ENCODE measurements at places on chromosomes 1 and 21. TPM values are rescaled to one million over a fixed set of nuclear protein-coding genes. Genes with fewer than 3 reads are reported as not detected.

- peak overlapping the region; percentile 70 for H3K4me3 ChIP-seq
- DNase-seq: no peak
- H3K36me3 ChIP-seq: peaks cover 6% of the 10 kb centered on the region
- H3K4me1 ChIP-seq: peaks cover 23% of the 10 kb centered on the region
- H3K27me3 ChIP-seq: peaks cover 58% of the 10 kb centered on the region
Measured at GRCh38 chr1:33455539-33456501, 16.6 kb upstream of the ZSCAN20 start.

The KRTAP19-1 gene
- not detected for total RNA-seq

DNA sequence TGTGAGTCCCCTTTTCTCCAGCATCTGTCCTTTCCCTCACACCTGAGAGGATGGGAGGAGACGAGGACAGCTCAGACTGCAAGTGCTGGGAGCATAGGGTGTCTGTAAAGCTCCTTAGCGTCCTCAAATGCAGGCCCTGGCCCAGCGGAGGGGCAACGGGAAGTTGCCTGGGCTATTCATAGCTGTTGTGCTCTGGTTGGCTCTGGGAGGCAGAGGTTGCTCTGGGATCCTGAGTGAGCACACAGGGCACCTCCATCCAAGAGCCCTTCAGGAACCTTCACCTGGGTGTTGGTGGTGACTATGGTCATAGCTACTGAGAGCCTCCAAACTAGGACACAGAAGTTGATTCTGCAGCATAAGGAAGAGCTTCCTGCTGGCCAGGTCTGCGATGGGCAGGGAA, 2.6 kb downstream of the PADI1 start:
- H3K27me3 ChIP-seq: peaks cover 59% of the 10 kb centered on the region
- H3K36me3 ChIP-seq: peaks cover 2% of the 10 kb centered on the region
- peaks cover 43% of the 10 kb centered on the region for H3K4me1 ChIP-seq
- no peak for DNase-seq
- H3K4me3 ChIP-seq: peak overlapping the region; percentile 2
- H3K27ac ChIP-seq: no peak overlapping the region

GRCh38 chr1:200082329-200082728, 54.8 kb downstream of the NR5A2 start:
- no peak overlapping the region for H3K4me3 ChIP-seq
- peaks cover 40% of the 10 kb centered on the region for H3K27me3 ChIP-seq
- H3K4me1 ChIP-seq: no peaks in the 10 kb centered on the region
- H3K36me3 ChIP-seq: peaks cover 3% of the 10 kb centered on the region
- no peak for DNase-seq

GRCh38 chr1:67314696-67315095, 7.0 kb downstream of the IL12RB2 start:
- DNase-seq: no peak
- H3K27ac ChIP-seq: no peak overlapping the region
- no peaks in the 10 kb centered on the region for H3K27me3 ChIP-seq
- H3K36me3 ChIP-seq: no peaks in the 10 kb centered on the region
- peaks cover 3% of the 10 kb centered on the region for H3K4me1 ChIP-seq
- peak overlapping the region; percentile 50 for H3K4me3 ChIP-seq

GRCh38 chr21:29351691-29352090, 53.0 kb downstream of the BACH1 start:
- peaks cover 12% of the 10 kb centered on the region for H3K36me3 ChIP-seq
- no peak for DNase-seq
- H3K27me3 ChIP-seq: no peaks in the 10 kb centered on the region
- no peak overlapping the region for H3K4me3 ChIP-seq
- no peak overlapping the region for H3K27ac ChIP-seq

DNA sequence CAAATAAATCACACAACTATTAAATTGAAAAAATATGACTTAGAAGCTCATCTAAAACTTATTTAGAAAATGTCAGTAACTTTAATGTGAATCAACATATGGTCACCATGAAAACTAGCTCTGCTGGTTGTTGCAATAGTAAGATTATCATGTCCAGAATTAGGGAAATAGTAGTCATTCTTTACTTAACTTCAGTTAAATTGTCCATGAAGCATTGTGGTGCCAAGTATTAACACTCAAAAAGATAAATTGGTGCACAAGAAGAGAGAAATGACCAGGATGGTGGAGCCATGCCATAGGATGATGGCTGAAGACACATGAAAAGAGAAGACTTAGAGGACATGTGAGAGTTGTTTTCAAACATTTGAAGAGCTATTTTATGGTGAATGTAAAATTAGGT, 130.2 kb upstream of the PTGFR start:
- H3K36me3 ChIP-seq: peaks cover 3% of the 10 kb centered on the region
- no peak overlapping the region for H3K4me3 ChIP-seq
- H3K27me3 ChIP-seq: peaks cover 20% of the 10 kb centered on the region

The PDC gene
- not detected for total RNA-seq

- peaks cover 8% of the 10 kb centered on the region for H3K4me1 ChIP-seq
Measured at GRCh38 chr1:156622581-156623297, 3.5 kb downstream of the HAPLN2 start.

The KCNE2 gene
- not detected for total RNA-seq

DNA sequence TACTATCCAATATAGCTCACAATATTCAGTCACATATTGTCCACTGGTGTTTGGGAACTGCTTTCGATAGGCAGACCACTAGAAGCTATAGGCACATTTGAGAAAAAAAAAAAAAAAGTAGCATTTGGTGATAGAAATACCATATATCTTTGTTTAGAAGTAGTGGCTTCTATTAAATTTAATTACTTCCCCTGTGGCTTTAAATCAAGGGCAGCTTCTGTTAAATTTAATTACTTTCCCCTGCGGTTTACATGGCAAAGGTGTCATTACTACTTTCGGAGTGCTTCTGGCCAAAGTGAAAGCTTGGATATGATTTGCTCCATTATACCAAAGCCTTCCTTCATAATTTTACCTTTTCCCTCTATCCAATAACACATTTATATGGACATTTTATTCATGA, 229.9 kb downstream of the TTLL7 start:
- no peak overlapping the region for H3K27ac ChIP-seq
- H3K4me1 ChIP-seq: peaks cover 3% of the 10 kb centered on the region
- DNase-seq: no peak
- no peak overlapping the region for H3K4me3 ChIP-seq

The AADACL3 gene
- total RNA-seq: not detected

DNA sequence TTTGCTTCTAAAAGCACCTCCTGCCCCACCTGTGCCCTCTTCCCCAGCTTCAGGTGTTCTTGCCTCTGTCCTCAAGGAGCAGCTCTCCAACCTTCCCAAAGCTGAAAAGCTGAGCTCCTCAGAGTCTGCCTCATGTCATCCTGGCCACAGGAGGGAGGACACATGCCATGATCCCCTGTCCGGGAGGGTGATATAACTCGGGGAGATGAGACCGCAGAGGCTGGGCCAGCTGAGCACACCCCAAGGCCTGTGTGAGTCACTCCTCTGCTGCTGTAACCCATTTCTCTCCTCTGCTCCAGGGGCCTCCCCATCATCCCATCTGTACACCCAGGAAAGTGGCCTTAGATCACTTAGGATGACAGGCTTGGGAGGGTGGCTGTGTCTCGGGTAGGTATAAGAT, 49.8 kb downstream of the EPHB2 start:
- no peaks in the 10 kb centered on the region for H3K36me3 ChIP-seq
- no peak for DNase-seq
- H3K27me3 ChIP-seq: peaks cover 4% of the 10 kb centered on the region
- H3K27ac ChIP-seq: no peak overlapping the region
- H3K4me3 ChIP-seq: no peak overlapping the region
